NCI-H1417 treated with DMSO at 0.1 percent for 48 hours (cell line): ENCODE measurements at places on chromosomes 13 and 19.

- DNase-seq: no peak
These were observed 385.8 kb downstream of the KCNRG start for GRCh38 chr13:50401049-50401505.

GRCh38 chr13:52885141-52885540 lies 36.7 kb upstream of the PCDH8 start:
- DNase-seq: no peak

DNA sequence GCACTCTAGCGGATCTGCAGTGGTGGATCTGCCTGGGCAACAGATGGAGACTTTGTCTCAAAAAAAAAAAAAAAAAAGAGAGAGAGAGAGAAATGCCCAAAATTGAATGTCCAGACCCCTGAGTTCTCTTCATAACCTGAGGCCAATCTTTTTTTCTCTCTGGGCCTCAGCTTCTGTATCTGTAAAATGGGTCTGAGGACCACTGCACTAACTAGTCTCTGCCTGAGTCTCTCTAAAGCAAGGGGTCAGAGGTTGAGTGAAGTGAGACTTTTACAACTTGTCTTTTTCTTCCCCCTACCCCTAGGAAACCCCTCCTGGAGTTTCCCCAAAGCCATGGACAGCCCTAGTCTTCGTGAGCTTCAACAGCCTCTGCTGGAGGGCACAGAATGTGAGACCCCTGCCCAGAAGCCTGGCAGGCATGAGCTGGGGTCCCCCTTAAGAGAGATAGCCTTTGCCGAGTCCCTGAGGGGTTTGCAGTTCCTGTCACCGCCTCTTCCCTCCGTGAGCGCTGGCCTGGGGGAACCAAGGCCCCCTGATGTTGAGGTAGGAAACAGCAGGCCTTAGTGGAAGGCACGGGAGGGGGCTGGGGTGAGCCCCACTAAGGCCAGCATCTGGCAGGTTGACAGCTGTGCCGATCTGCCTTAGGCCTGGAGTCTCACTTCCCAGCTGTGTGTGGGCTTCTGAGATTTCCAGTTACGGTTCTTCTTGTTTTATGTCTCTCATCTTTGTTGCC lies 1.8 kb downstream of the TMEM91 start:
- DNase-seq: no peak

DNA sequence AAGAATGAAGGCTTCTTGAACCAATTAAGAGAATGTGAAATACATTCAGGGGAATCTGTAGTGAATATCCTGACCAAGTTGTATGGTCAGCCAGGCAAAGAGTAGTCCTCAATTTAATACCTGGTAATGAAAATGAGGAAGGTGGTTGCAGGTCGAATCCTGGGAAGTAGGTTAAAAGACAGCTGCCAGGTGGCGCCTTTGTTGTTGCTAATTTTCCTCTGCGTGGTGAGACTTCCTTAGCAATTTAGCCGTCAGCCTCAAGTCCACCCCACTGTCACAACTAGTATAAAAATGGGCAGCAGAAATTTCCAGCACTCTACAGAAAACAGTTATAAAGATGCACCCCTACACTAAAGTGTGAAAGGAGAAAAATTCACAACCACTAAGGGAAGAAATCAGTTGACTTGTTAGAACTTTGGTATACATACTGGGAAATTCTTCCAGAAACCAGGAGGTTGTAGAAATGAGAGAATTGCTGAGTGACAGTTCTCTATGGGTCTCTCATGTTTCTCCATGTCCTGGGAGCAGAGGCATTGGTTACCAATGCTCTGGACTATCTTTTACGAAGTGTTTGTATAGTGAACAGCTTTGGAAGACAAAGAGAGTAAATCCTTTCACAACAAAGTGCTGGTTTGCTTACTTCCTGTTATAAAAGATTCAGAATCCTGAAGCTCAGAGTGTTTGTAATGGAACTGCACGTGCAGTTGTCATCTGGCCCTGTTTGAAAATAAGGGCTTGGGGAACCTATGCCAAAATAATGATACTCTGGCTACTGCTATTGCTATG lies 235.9 kb downstream of the NHLRC3 start:
- no peak for DNase-seq

- no peak for DNase-seq
These were observed 443.9 kb downstream of the FGF9 start for GRCh38 chr13:22114630-22115311.

GRCh38 chr13:84050536-84050935 lies 168.3 kb upstream of the SLITRK1 start:
- DNase-seq: no peak

DNA sequence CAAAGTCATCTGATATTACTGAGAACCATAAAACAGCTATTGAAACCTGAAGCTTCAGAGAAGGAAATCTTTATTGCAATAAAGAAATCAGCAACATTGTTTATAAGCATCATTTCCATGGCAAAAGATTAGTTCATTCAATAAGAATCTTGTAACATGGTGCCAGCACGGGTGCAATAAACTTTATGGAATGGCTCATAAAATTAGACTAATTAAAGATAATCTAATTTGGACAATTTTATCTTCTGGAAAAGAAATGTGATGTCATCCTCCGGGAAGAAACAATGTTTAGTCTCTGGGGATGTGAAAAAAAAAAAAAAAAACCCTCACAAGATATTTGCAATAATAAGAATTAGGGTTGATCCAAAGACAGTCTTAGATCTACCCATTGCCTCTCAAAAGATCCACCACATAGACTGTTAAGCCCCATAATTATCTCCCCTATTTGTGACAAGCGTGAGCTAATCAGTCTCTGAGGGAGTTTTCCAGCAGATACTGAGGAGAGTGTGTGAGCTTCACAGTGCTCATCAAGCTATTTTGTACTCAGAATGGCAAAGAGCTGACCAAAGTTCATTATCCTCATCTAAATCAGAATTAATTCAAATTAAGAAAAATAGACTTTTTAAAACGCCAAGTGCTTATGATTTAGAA lies 297.0 kb upstream of the EDNRB start:
- no peak for DNase-seq

GRCh38 chr19:28018499-28018898 lies 1194.5 kb downstream of the UQCRFS1 start:
- DNase-seq: no peak

DNA sequence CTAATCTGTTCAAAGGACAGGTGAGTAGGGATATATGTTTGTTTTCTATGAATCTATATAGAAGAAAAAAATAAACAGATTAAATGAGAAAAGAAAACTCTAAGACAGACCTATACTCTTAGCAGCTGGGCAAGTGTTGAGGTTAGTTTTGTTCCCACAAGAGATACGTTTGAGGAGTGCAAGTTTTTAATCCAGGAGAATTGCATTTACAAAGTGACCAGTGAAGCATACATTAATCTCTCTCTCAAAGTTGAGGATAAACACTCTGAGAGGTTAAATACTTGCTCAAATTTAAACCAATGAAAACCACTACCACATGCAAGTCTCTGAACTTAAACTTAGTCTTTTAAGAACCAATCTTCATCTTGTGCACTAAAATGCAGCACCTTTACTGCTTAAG lies 930.5 kb upstream of the MIR17HG start:
- DNase-seq: no peak

DNA sequence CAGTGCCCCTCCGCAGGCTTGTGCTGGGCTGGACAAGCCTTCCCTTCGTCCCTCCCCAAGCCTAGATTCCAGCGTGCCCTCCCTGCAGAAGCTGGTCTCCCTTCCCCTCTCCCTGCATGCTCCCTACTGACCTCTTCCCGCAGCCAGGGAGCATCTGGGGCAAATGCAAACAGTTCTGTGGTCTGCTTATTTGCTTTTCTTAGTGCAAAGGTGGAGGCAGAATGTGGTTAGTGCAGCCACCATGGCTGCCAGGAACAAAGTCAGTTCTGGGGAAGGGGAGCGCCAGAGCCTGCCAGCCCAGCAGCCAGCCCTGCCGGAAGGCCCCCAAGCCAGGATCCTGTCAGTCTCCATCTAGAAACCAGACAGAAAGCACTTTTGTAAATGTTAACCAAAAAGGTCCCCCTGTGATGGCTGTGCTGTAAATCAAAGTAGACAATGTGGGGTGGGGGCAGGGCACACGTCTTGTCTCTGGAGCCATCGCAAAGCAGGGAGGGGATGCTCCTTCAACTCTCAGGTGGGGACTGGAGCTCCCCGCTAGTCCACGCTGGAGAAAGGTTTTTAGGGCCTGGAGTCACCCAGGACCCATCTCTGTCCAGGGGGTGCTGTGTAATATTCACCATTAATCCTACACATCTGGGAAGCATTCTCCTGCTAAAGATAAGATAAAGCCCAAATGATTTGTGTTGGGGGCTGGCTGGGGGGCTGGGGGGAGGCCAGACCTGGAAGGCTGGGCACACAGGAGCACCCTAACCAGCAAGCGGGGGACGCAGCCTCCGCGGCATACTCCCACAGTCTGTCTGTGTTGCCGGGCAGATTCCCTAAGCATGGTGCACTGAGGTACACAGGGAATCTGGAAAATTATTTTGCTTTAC lies 30.9 kb downstream of the SERP2 start:
- no peak for DNase-seq

DNA sequence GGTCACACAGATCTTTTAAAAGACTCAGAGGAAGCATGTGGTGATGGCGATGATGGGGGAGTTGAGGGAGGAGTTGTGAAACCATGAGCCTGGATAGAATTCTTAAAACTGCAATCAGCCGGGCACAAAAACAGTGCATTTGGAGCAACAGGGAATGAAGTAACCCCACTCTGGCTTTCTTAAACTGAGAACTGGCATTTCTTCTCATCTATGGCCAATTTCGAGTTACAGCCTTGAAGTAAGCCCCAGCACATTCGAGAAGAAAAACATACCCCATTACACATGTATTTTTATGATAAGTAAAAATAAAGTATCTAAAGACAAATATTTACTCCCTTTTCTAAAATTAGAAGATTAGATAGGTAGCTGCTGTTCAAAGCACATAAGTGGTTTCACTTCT lies 70.1 kb downstream of the DCLK1 start:
- DNase-seq: no peak

- no peak for DNase-seq
These were observed 192.9 kb downstream of the KLF5 start for GRCh38 chr13:73251626-73252265.

DNA sequence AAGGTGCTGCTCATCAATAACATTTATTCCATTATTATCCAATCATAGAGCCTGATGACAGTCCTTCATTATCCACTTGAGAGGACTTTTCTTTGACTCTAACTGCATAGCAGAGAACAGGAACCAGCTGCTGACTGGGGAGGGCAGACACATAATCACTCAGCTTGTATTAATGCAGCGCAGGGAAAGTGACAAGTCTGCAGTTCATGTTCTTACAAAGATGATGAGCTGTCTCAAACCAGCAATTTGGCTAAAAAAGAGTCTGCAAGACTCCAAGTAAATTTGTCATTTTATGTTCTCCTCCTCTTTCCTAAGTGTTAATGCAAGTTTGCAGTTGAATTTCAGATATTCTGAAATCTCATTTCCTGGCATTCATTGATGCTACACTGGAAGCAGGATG lies 40.0 kb upstream of the CBY2 start:
- DNase-seq: no peak

- no peak for DNase-seq
These were observed 35.5 kb upstream of the LPAR6 start for GRCh38 chr13:48448285-48448958.

GRCh38 chr13:102028868-102029267 lies 373.0 kb downstream of the FGF14 start:
- no peak for DNase-seq

DNA sequence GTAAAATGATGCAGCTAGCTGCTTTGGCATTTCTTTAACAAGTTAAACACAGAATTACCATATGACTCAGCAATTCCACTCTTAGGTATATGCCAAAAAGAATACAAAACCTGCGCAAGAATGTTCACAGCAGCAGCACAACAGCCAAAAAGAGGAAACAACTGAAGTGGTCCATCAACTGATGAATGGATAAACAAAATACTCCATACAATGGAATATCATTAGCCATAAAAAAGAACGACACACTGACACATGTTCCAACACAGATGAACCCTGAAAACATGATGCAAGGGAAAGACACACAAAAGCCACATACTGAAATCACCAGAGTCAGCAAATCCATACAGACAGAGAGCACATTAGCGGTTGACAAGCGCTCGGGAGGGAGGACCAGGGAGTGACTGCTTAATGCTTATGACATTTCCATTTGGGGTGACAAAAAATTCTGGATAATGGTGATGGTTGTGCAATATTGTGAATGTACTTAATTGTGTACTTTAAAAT lies 3.0 kb downstream of the PCID2 start:
- DNase-seq: no peak

DNA sequence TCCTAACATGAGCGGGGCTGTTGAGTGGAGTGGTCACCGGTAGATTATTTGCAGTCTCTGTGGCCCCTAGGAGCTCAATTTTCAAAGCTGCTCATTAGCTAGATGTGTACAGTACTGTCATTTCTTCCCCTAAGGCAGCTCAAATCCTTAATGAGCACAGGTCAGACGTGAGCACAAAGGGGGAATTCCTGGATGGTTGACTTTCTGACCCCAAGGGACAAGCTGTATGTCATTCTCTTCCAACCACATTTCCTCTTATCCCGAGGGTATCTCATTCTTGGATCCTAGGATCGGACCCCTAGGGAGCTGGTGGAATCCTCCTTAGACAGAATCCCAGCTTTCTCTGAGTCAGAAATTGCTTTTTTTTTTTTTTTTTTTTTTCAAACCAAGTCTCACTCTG lies 5.7 kb upstream of the OR7G3 start:
- DNase-seq: no peak

- no peak for DNase-seq
These were observed 1.0 kb upstream of the MEF2B start for GRCh38 chr19:19170873-19171672.

DNA sequence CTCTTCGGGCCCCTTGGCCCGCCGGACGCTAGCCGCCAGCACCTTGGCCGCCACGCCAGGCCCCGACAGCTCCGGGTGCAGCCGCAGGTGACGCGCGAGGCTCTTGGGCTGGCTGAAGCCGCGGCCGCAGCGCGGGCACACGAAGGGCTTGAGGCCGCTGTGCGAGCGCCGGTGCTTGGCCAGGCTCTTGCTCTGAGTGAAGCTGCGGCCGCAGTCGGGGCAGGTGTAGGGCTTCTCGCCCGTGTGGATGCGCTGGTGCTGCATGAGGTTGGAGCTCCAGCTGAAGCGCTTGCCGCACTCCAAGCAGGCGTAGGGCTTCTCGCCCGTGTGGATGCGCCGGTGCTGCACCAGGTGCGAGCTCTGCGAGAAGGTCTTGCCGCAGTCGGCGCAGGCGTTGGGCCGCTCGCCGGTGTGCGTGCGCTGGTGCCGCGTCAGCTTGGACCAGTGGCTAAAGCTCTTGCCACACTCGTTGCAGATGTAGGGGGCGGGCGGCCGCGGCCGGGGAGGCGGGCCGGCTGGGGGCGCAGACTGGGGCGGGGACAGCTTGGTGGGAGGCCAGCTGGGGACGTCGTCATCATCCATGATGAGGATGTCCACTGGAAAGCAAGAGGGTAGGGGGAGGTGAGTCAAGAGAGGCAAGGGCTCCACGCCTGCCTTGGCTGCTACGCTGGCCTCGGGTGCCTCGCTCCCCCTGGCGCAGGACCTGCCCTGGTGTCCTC lies 32.4 kb downstream of the ZNF787 start:
- no peak for DNase-seq

GRCh38 chr19:2475018-2475701 lies 767 bp upstream of the GADD45B start:
- no peak for DNase-seq
